ENCODE measurements at places on chromosomes 5 and 9. TPM values are rescaled to one million over a fixed set of nuclear protein-coding genes. Genes with fewer than 3 reads are reported as not detected.

CAVIN4 gene
- total RNA-seq = 0.41 TPM

ZNF618 gene
- total RNA-seq = 2.9 TPM

DNA sequence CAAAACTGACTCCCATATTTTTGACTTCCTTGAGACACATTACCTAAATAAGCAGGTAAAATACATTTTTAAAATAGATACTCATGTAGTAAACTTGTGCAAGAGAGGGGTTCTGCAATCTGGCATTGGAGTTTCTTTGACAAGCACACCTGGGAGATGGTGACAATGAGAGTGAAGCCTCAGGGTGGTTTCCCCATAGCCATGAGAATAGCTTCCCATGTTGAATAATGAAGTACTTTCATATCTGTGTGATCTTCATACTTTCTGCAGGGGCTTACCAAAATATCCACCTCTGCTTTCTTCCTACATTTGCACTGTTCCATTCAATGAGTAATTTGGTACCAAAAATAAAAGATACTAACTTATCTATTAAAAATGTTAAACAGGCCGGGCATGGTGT, 44.7 kb upstream of the VCAN start:
- no peak for DNase-seq

DMRT2 gene
- not detected for total RNA-seq

Data from sigmoid colon (tissue), 7 donors.